ENCODE measurements at places on chromosomes 1 and 21. TPM values are rescaled to one million over a fixed set of nuclear protein-coding genes. Genes with fewer than 3 reads are reported as not detected.

Gene LELP1
- not detected for total RNA-seq

Gene UMODL1
- total RNA-seq = not detected

Gene CFHR4
- not detected for total RNA-seq

DNA sequence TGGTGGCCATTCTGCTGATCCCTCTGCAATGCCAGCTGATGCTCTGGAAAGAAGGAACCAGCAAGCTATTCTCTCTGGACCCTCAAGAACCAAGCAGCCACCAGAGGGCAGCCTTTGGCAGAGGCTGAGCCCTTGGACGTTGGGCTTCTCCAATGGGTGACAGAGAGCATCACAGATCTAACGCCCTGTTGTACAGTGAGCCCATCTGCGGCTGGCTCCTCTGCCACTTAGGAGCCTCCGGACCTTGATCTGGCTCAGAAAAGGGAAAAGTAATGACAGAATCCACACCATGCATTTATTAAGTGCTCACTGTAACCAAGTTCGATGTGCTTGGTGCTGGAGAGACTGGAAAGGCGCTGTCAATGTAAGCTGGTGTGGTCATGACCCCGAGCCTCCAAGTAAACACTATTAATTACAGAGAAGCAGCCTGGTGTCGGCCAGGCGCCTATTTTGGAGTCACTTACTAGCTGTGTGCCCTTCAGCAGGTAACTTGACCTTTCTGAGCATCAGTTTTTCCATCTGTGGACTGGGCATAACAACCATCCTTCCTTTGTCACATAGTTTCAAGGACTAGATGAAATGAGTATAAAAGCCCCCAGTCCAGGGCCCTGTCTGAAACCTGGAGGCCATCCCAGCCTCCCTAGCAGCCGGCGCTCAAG, 34.9 kb downstream of the ECE1 start:
- peak overlapping the region; percentile 22 for H3K27ac ChIP-seq
- no peaks in the 10 kb centered on the region for H3K27me3 ChIP-seq
- no peak overlapping the region for H3K4me3 ChIP-seq

DNA sequence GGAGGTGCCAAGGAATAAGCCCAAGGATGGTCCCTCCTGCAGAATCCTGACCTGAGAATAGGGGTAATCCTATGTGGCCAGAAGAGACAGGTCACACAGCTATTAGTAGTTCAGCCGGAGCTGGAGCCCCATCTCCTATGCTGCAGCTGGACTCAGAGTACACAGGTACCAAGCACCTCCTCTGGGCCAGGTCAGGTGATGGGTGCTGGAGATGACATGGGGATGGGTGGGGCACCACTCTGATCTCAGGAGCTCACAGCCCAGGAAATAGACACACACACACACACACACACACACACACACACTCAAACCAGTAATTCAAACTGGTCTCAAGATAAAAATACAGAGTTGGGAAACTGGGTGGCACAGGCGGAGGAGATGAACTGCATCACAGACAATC, 54.2 kb upstream of the SSBP3 start:
- peaks cover 8% of the 10 kb centered on the region for H3K4me1 ChIP-seq
- no peak overlapping the region for H3K4me3 ChIP-seq
- H3K27me3 ChIP-seq = no peaks in the 10 kb centered on the region
- no peak overlapping the region for H3K27ac ChIP-seq
- DNase-seq = no peak

- H3K36me3 ChIP-seq = no peaks in the 10 kb centered on the region
- no peak overlapping the region for H3K27ac ChIP-seq
- no peak overlapping the region for H3K4me3 ChIP-seq
- no peaks in the 10 kb centered on the region for H3K27me3 ChIP-seq
- no peak for DNase-seq
These were observed 5.3 kb downstream of the SAMD11 start for GRCh38 chr1:928825-929661.

DNA sequence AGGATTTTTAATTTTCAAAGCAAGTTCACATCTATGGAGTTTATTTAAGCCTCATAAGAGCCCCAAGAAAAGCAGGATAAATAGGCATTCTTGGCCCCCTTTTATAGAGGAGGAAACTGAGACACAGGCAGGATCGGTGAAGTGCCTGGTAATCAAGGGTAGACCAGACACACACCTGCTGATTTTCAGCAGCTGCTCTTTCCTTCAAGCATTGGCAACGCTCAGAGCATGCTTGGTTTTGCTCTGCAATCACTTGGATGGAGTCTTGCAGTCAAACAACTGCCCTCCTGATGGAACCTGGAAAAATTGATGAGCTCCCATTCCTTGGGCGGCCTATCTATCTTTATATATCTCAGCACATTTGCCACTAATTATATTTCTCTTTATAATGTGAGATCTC, 478.9 kb upstream of the CAMK1G start:
- no peak overlapping the region for H3K27ac ChIP-seq
- H3K27me3 ChIP-seq = peaks cover 6% of the 10 kb centered on the region
- H3K4me3 ChIP-seq = no peak overlapping the region
- no peaks in the 10 kb centered on the region for H3K36me3 ChIP-seq
- H3K4me1 ChIP-seq = no peaks in the 10 kb centered on the region

DNA sequence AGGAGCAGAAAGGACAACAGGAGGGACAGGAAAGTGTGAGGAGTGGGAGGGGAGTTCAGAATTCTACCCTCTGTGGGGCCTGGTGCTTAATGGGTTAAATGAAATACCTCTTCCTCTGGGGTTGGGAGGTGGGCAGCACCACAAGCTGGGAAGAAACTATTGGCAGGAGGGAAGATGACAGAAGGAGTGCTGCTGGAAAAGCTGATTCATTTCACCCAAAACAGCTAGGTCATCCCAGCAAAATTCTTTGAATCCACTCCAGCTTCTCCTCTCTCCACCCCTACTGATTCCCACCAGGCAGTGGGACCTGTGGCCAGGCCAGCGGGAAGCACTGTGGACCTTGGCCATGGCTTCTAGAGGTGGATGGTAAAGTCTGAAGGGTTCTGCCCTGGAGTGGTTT, 12.8 kb downstream of the BCAN start:
- H3K27me3 ChIP-seq = peaks cover 43% of the 10 kb centered on the region
- no peak overlapping the region for H3K27ac ChIP-seq
- peak; percentile 91 for DNase-seq
- no peak overlapping the region for H3K4me3 ChIP-seq

GRCh38 chr1:182143154-182143657, 81.7 kb upstream of the ZNF648 start:
- H3K27ac ChIP-seq = no peak overlapping the region
- no peak overlapping the region for H3K4me3 ChIP-seq
- H3K36me3 ChIP-seq = no peaks in the 10 kb centered on the region
- peak; percentile 87 for DNase-seq

GRCh38 chr1:240282061-240282830, 190.6 kb downstream of the FMN2 start:
- no peak overlapping the region for H3K4me3 ChIP-seq
- H3K36me3 ChIP-seq = peaks cover 6% of the 10 kb centered on the region
- peaks cover 27% of the 10 kb centered on the region for H3K4me1 ChIP-seq
- DNase-seq = no peak
- no peaks in the 10 kb centered on the region for H3K27me3 ChIP-seq
- H3K27ac ChIP-seq = peak overlapping the region; percentile 5

GRCh38 chr1:183619781-183620180, 15.8 kb downstream of the ARPC5 start:
- peaks cover 8% of the 10 kb centered on the region for H3K4me1 ChIP-seq
- H3K36me3 ChIP-seq = peaks cover 4% of the 10 kb centered on the region
- H3K4me3 ChIP-seq = no peak overlapping the region
- no peak for DNase-seq

Data from osteoblast (primary cell).